NCI-H345 (cell line): ENCODE measurements at places on chromosomes 1 and 21.

DNA sequence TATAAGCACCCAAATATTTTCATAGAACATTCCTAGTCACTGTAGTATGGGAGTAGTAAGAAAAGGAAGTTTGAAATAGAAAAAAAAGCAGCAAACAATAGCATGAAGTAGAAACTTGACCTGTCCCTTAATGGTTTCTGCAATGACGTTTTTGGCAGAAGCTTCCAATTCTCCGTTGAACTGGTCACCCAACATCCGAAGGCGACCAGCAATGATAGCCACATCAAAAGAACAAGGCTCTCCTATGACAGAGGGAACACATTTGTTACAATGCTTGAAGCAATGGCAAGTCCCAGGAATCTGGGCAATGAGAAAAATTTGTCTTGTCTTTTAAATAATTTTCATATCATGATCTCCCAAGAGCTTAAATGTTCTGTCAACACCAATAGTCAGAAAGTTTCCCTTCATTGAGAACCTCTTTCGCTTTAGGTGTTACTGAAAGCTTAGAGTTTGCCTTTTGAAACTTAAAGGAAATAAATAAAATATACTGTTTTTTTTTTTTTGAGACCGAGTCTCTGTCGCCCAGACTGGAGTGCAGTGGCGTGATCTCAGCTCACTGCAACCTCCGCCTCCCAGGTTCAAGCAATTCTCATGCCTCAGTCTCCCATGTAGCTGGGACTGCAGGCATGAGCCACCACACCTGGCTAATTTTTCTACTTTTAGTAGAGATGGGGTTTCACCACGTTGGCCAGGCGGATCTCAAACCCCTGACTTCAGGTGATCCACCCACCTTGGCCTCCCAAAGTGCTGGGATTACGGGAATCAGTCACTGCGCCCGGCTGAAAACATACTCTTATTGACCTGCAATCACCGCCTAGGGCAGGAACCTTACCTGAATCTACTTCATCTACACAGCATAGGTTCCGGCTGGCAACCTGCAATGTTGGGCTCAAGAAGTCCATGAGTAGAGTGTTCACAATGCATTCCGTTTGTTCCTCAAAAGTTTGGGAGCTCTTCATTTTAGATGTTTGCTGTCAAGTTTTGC, 672 bp downstream of the BCL2L15 start:
- DNase-seq, result no peak

- peak; percentile 38 for DNase-seq
These were observed 19.2 kb downstream of the CRCT1 start for GRCh38 chr1:152533327-152533938.

DNA sequence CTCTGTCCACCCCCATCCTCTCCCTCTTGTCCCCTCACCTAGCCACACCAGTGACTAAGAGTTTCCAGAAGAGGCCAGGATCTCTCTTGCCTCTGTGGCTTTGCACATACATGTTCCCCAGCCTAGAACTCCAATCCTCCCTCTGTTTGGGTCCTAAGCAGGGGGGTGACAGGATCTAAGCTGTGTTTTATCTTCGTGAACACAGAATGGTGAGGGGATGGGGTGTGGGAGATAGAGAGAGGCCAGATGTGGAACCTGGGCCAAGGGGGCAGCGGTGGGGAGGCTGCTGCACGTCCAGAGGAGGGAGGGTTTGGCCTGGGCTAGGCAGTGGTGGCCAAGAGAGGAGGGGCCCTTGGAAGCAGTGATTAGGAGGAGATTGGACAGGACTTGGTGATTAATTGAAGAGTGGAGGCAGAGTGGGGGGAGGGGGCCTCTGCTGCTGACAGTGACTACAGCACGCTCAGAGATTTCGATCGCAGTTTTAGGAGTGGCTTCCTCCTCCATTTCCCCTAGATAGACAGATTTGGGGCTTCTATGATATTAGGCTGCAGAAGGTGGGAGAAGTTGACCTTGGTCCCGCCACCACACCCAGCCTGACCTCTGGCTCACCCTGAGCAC, 17.1 kb upstream of the ADGRB2 start:
- no peak for DNase-seq

DNA sequence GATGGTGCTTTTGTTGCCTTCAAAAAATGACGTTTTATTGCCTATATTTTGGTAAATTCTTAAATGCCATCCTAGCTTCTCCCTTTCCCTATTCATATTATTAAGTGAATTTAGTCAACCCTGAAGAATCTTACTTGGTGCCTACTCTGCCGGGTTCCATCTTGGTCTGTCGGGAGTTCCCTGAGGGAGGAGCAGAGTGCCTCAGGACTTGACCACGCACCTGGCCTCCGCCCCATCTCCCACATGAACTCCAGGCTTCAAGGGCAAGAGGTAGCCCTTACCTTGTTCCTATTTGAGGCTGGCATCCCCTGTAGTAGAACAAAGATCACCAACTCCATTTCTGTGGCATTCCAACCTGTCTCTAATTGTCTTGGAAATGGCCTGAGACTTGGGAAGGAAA, 21.5 kb downstream of the VANGL2 start:
- DNase-seq, result no peak

DNA sequence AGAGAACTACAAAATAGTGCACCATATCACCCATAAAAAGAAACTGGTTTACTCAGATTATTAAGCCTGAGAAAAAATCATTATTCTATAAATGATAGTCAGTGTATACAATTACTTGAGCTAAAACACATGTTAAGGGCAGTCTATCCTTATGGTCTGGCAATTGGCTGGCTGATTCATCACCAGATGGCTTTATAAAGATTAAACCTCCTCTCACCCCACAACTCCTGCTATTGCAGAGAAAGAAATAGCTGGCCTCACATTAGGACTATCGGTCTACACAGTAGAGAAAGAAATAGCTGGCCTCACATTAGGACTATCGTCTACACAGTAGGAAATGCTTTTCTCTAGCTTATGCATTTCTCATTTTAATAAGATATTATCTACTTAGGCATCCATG, 21.2 kb downstream of the CEP170 start:
- no peak for DNase-seq
